ENCODE measurements at places on chromosomes 13 and 19.

GRCh38 chr19:15107061-15108010, at the start of gene SYDE1:
SYDE1 (plus strand) TSS chr19:15107401; CDS start chr19:15107434, 33 bp downstream.
- no peak for DNase-seq

DNA sequence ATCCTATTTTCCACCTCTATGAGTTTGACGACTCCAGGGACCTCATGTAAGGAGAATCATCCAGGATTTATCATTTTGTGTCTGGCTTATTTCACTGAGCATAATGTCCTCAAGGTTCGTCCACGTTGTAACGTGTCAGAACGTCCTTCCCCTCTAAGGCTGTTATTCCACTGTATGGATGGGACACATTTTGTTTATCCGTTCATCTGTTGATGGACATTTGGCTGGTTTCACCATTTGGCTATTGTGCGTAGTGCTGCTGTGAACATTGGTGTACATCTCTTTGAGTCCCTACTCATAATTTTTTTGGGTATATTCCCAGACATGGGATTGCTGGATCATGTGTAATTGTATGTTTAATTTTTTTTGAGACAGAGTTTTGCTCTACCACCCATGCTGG, 21.5 kb downstream of the CRTC1 start:
- no peak for DNase-seq

GRCh38 chr13:41291246-41291645, 19.8 kb upstream of the NAA16 start:
- DNase-seq: no peak

- DNase-seq: no peak
These were observed 1.7 kb downstream of the COX7A1 start for GRCh38 chr19:36150586-36150985.

- no peak for DNase-seq
These were observed 29.4 kb downstream of the DNM2 start for GRCh38 chr19:10747271-10747670.

DNA sequence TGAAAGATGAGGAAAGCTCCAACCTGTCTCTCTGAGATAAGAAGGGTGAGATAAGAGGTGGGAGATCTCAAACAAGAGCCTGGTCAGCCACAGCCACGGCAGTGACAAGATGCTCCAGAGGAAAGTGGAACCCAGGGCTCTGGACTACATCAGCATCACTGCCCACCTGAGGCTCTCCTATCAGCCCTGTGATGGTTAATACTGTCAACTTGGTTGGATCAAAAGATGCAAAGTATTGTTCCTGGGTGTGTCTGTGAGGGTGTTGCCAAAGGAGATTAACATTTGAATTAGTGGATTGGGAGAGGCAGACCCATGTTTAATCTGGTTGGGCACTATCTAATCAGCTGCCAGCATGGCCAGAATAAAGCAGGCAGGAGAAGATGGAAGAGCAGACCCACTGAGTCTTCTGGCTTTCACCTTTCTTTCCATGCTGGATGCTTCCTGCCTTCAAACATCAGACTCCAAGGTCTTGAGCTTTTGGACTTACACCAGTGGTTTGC, 476.6 kb upstream of the NBEA start:
- no peak for DNase-seq
